A549 treated with CORT108297 at 1 μM for 4 hours (cell line): ENCODE measurements at places on chromosomes 11 and 22. TPM values are rescaled to one million over a fixed set of nuclear protein-coding genes. Genes with fewer than 3 reads are reported as not detected.

The CEP126 gene
- total RNA-seq = 2.9 to 4.1 TPM (median 3.4 TPM) in 5 replicates

The MS4A4A gene
- total RNA-seq = not detected in 5 replicates

The NRXN2 gene
- total RNA-seq = 0.15 to 0.40 TPM (median 0.23 TPM) in 5 replicates

The MUC5AC gene
- total RNA-seq = 1.9 to 4.1 TPM (median 3.2 TPM) in 5 replicates
